NCI-H510A treated with DMSO at 0.1 percent for 48 hours (cell line): ENCODE measurements at places on chromosomes 1 and 21.

DNA sequence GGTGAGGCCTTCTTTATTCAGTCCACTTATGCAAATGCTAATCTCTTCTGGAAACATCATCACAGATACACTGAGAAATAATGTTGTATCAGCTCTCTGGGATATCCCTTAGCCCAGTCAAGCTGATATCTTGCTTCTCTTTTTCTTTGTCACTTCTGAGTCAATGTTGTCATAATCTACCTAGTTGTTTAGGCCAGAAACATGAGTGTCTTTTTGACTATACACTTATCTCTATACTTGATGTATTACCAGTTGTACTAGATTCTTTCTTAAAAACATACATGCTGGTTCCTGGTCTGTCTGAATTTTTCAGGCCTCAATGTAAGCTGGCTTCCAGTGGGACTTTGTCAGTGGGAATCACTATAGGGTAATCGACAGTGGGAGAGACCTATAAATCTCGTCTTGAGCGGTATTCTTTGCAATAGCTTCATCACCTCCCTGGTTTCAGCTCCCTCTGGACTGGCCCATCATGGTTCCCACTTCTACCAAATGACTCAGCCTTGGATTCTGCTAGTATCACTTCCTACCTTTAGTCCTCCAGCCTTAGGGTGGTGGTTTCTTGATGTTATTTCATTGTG is 135.2 kb upstream of the CYYR1 start:
- DNase-seq = no peak

GRCh38 chr1:22971161-22971560 is 1.5 kb downstream of the LACTBL1 start:
- no peak for DNase-seq

GRCh38 chr1:204266504-204267034 is 52.8 kb upstream of the GOLT1A start:
- DNase-seq = no peak

DNA sequence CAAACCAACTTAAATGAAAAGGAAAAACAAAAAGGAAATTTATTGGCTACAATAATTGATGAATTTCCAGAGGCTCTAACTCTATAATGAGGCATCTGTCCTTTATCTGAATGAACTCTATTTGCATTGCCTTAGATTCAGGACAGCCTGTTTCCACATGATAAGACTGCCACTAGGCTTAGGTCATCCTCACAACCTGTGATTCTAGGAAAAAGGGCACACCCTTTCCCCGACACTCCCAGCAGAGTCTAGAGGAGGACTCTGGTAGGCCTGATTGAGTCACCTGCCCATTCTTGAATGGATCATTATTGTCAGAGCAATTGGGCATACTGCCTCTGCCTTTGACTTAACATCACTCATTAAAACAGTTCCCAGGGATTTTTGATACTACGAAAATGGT is 262.8 kb downstream of the TPR start:
- DNase-seq = no peak

- DNase-seq = no peak
These were observed 16.6 kb upstream of the GBP6 start for GRCh38 chr1:89347296-89347695.
